ENCODE measurements at places on chromosomes 2 and 18. TPM values are rescaled to one million over a fixed set of nuclear protein-coding genes. Genes with fewer than 3 reads are reported as not detected.

Gene ZAP70
- 1.5 TPM for polyA plus RNA-seq

Gene CD8B2
- 0.13 TPM for polyA plus RNA-seq

Gene GPAT2
- 5.0 TPM for polyA plus RNA-seq

Gene DSC2
- polyA plus RNA-seq, result 45.7 TPM

Gene PDE11A
- polyA plus RNA-seq, result 7.0 TPM

Gene ZEB2
- polyA plus RNA-seq, result 134 TPM

Gene DSG4
- polyA plus RNA-seq, result 0.05 TPM

Gene RUFY4
- polyA plus RNA-seq, result 0.13 TPM

Gene ZNF514
- 19.1 TPM for polyA plus RNA-seq

Gene NEB
- 25.2 TPM for polyA plus RNA-seq

Gene WIPF1
- polyA plus RNA-seq, result 27.0 TPM

Gene CYP27A1
- polyA plus RNA-seq, result 57.0 TPM

Gene AQP12B
- polyA plus RNA-seq, result 0.49 TPM

Gene MARCO
- polyA plus RNA-seq, result 0.16 TPM

Gene EFEMP1
- 86.5 TPM for polyA plus RNA-seq

Gene ST6GAL2
- polyA plus RNA-seq, result 21.5 TPM

Gene RIT2
- polyA plus RNA-seq, result not detected

Gene GCA
- 35.3 TPM for polyA plus RNA-seq

Gene ACADL
- 26.6 TPM for polyA plus RNA-seq

Gene CFC1
- polyA plus RNA-seq, result not detected

Gene ZSWIM2
- polyA plus RNA-seq, result not detected

Gene CLEC4F
- polyA plus RNA-seq, result not detected

Gene SLC9A2
- 6.8 TPM for polyA plus RNA-seq

Gene SLC9A4
- polyA plus RNA-seq, result 6.8 TPM

Gene TNFRSF11A
- polyA plus RNA-seq, result 1.8 TPM

Gene PLCD4
- 9.1 TPM for polyA plus RNA-seq

Gene OR6B2
- polyA plus RNA-seq, result not detected

Gene GRHL1
- 7.3 TPM for polyA plus RNA-seq

Gene MOCOS
- polyA plus RNA-seq, result 0.69 TPM

Gene GKN1
- not detected for polyA plus RNA-seq

Gene ABCG8
- 1.0 TPM for polyA plus RNA-seq

Gene CHRNG
- polyA plus RNA-seq, result 1.4 TPM

Gene CHRND
- 0.72 TPM for polyA plus RNA-seq

Gene NOSTRIN
- 30.9 TPM for polyA plus RNA-seq

Gene CDCA7
- polyA plus RNA-seq, result 34.7 TPM

Gene MAP3K19
- 0.37 TPM for polyA plus RNA-seq

Gene NAGK
- 87.5 TPM for polyA plus RNA-seq

Gene PSD4
- 17.1 TPM for polyA plus RNA-seq

Gene PRLH
- not detected for polyA plus RNA-seq

Gene CFAP65
- polyA plus RNA-seq, result 0.27 TPM

Gene HOXD13
- 0.65 TPM for polyA plus RNA-seq

Gene CHST9
- polyA plus RNA-seq, result 6.1 TPM

Gene ASTL
- polyA plus RNA-seq, result 0.27 TPM

Gene UGT1A10
- not detected for polyA plus RNA-seq

Gene CCDC68
- 12.7 TPM for polyA plus RNA-seq

Gene NEURL3
- 7.1 TPM for polyA plus RNA-seq

Gene LINC00305
- 2.8 TPM for polyA plus RNA-seq

Gene RTTN
- 14.9 TPM for polyA plus RNA-seq

Gene PRKAG3
- polyA plus RNA-seq, result 0.07 TPM
